ENCODE measurements at places on chromosomes 4 and X. TPM values are rescaled to one million over a fixed set of nuclear protein-coding genes. Genes with fewer than 3 reads are reported as not detected.
A peak's percentile ranks its signal among the peaks of the same experiment; 100 is the strongest.

The EXOC1L gene
- not detected for total RNA-seq

The ABLIM2 gene
- 0.19 TPM for total RNA-seq

The GYG2 gene
- total RNA-seq = not detected

The CXCL11 gene
- total RNA-seq = 0.40 TPM

The TMEM156 gene
- 18.8 TPM for total RNA-seq

The RPA4 gene
- 0.52 TPM for total RNA-seq

The RIPPLY1 gene
- not detected for total RNA-seq

The SLC10A7 gene
- 21.4 TPM for total RNA-seq

The GPR173 gene
- total RNA-seq = not detected

The RIBC1 gene
- total RNA-seq = 0.61 TPM

The PDGFRA gene
- total RNA-seq = not detected

The ADH6 gene
- total RNA-seq = not detected

The SUPT20HL1 gene
- not detected for total RNA-seq

DNA sequence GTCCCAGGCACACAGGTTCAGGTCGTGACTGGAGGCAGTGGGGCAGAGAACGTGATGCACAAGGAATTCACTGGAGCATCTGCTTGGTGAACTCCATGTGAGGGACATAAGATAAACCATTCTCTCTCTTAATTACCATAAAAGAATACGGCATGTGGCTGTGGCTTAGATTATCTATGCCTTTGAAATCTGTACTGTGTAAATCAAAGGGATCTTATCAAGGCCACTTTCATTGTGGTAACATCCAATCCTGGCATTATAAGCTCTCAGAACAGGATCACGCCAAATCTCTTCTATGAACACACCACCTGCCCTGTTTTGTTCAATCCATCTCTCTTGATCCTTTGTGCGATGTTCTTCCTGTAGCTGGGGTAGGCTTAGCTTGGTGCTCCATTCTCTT lies 192.3 kb downstream of the SPATA18 start:
- no peak for DNase-seq

DNA sequence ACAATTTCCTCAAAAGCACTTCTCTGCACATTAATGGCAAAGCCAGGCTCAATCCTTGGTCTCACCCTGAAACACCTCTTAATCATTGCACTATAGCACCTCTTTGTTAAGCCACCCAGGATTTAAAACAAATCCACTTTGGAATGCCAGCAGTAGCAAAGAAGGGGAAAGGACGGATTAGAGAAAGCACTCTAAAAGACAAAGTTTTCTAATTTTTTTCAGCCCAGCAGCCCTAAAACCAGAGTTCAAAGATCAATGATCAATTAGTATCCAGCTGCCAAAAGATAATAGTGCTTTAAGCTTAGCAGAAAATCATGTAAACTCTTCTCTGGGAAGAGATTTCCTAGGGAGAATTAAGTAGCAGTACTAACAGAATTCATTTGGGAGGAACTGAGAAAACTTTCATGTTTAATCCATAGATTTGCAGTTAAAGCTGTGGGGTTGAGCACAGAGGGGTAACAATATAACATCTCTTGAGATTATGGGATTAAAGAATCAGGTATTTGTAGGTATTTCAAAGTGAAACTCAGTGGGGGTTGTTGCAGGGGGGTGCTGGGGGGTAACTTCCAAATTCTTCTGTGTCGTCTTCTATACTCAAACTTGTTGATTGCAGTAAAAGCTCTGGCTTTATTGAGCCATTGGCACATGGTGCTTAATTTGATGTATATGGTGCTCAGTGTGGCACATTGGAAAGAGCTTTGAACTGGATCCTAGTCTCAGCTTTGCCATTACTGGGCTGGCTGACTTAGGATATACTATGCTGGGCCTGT lies 61.8 kb downstream of the LRRC66 start:
- no peak for DNase-seq

GRCh38 chrX:68462197-68462596 lies 28.9 kb upstream of the OPHN1 start:
- no peak for DNase-seq

- peak; percentile 67 for DNase-seq
Observed at GRCh38 chrX:41332408-41333002, 1.5 kb upstream of the DDX3X start.

- no peak for DNase-seq
Observed at GRCh38 chr4:115219315-115219860, 106.0 kb upstream of the NDST4 start.

DNA sequence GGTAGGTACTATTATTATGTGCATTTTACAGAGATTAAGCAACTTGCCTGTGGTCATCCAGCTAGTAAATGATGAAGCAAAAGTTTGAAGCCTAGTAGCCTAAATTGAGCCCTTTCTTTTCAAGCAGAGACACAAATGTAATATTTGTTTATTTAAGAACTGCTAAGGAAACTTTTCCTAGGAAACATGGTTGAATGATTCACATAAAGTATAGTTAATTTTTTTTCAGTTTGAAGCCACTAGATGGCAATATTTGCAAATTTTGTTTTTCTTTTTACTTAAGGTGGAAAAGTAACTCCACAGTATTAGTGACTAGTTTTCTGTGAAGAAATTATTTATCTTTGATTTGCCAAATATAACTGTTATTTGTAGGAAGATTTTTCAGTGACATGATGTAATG lies 52.8 kb upstream of the ANKRD17 start:
- no peak for DNase-seq

GRCh38 chr4:165828928-165829327 lies 44.1 kb upstream of the TLL1 start:
- no peak for DNase-seq

- no peak for DNase-seq
Observed at GRCh38 chrX:42519666-42520231, 258.2 kb downstream of the PPP1R2C start.

DNA sequence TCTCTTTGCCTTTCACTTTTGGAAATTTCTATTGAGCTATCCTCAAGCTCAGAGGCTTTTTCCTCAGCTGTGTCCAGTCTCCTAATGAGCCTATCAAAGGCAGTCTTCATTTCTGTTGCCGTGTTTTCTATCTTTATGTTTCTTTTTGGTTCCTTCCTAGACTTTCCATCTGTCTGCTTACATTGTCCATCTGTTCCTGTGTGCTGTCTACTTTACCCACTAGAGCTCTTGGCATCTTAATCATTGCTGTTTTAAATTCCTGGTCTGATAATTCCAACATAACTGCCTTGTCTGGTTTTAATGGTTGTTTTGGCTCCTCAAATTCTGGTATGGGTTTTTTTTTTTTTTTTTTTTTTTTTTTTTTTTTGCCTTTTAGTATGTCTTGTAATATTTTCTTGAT lies 9.3 kb upstream of the PDE6B start:
- no peak for DNase-seq

- no peak for DNase-seq
Observed at GRCh38 chrX:69148946-69149345, 16.3 kb downstream of the PJA1 start.

GRCh38 chr4:125280892-125281403 lies 33.8 kb upstream of the FAT4 start:
- DNase-seq = no peak

DNA sequence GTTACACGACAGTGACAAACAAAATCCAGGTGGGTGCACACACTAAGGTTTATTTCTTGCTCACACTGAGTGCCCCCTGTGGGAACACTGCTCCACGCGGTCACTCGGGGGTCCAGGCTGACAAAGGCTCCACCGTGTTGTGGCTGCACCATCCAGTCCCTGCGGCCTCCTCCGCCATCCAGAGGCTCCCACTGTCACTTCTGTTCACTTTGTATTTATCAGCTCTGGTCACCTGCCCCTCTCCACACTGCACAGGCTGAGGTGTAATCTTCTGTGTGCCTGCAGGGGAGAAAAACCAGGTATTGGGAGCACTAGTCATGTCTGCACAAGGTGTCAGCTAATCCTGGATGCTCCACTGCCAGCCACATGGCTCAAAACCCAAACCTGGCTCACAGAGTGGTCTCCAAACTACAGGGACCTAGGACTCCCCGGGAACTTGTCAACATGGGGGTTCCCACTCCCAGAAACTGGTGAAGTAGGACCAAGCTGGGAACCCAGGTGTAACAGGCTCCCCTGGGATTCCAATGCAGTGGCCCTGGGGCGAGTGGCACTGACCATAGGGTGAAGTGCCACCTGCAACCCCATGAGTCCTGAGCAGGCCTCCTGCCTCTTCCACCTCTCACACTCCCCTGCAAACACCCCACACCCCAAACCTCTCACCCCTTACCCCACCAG lies 25.5 kb downstream of the HMX1 start:
- no peak for DNase-seq

GRCh38 chrX:40156470-40157227 lies 58.9 kb upstream of the BCOR start:
- no peak for DNase-seq

- DNase-seq = no peak
Observed at GRCh38 chrX:109619771-109620170, 5.2 kb downstream of the KCNE5 start.

DNA sequence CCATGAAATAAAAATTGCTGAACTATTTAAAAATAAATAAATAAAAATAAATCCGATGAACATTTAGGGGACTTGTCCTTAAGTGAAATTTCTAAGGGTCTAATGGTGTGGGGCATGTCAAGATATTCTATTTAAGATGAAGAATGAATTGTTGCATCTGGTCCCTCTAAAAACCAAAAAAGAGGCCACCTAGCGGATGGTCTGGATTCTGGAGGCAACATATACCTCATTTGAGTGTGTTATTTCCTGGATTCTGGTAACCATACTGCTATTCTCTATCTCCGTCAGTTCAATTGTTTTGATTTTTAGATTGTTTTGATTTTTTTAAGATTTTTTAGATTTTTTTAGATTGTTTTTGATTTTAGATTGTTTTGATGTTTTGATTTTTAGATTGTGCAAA lies 28.3 kb downstream of the AGTR2 start:
- DNase-seq = no peak

- DNase-seq = no peak
Observed at GRCh38 chr4:37749398-37749988, 63.3 kb upstream of the RELL1 start.

DNA sequence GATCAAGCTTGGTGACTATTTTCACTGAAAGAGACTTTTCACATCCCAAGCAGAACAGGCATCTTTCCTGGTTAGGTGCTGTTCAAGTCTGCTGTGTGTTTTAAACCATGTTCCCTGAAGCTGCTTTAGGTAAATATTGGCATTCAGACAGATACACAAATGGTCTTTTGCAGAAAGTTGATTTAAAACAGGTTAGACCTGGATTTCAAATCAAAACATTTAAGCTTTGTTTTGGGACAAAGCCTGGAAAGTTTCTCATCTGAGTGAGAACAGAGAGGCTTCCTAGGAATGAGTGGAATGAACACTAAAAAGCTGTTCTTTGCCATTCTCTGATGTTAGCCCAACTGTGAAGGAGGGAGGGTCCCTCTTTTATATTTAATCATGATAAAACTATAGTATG lies 10.1 kb downstream of the ANXA3 start:
- DNase-seq = no peak

- no peak for DNase-seq
Observed at GRCh38 chrX:5870238-5870637, 358.4 kb downstream of the NLGN4X start.

DNA sequence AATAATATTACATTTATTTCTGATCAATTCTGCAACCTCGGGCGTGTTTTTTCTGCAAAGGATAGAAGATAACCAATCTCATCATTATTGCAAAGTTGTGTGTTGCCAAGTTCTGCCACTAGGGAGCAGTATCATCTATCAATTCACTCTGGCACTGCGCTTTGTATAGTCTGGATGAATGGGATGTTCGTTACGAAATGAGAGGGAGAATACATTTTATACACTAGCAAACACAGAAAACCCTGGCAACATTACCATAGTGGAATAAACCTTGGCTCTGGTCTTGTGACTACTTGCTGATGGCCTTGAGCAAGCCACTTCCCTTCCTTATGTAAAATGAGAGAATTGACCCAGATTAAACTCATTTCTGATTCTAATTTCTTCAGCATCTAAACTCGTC lies 97.5 kb upstream of the ZNF518B start:
- peak; percentile 47 for DNase-seq

GRCh38 chr4:32735856-32736590 lies 2015.9 kb downstream of the PCDH7 start:
- no peak for DNase-seq

DNA sequence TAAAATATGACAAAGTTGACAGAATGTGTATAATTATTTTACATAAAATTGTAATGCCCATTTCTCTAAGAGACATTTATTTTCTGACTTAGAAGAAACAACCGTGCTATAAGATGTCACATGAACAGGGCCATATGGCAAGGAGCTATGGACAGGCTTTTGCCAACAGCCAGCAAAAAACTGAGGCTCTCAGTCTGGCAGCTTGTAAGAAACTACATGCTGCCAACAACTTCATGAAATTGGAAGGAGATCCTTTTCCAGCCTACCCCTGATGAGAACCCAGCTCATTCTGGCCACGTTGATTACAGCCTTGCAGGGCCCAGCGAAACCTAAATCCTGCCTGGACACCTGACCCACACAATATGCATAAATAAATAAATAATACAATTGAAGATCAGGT lies 250.3 kb upstream of the ARSJ start:
- no peak for DNase-seq

DNA sequence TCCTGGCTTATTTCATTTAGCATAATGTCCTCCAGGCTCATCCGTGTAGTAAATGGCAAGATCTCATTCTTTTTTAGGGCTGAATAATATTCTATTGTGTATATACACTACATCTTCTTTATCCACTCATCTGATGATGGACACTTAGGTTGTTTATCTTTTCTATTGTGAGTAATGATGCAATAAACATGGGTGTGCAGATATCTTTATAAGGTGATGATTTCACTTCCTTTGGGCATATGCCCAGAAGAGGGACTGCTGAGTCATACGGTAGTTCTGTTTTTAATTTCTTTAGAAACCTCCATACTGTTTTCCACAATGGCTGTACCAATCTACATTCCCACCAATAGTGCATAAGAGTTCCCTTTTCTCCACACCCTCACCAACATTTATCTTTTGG lies 317.6 kb upstream of the CNKSR2 start:
- DNase-seq = no peak

- no peak for DNase-seq
Observed at GRCh38 chr4:140091305-140091704, 62.7 kb downstream of the MAML3 start.

DNA sequence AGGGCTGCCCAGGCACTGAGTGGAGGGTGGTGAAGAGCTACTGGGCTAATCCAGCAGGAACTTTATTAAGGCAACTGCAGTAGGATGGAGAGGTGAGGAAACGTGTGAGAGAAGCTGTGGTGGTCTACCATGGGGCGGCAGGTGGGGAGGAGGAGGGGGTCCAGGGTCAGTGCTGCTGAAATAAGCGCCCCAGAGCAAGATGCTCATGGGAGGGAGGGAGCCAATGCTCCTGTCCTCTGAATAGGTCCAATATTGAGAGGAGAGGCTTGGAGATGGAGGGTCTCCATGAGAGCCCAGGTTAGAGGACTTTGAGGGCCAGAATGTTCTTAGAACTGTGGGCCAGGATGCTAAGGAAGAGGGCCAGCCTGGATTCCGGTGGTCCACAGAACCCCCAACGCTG lies 35.2 kb downstream of the EVC start:
- no peak for DNase-seq

- no peak for DNase-seq
Observed at GRCh38 chr4:83686166-83686565, 150.3 kb downstream of the GPAT3 start.

- no peak for DNase-seq
Observed at GRCh38 chr4:153126137-153126536, 78.1 kb upstream of the TRIM2 start.

- DNase-seq = no peak
Observed at GRCh38 chrX:129658429-129658828, 3.7 kb upstream of the APLN start.

GRCh38 chrX:17414027-17414658 lies 39.1 kb downstream of the NHS start:
- DNase-seq = no peak

GRCh38 chr4:14961292-14961691 lies 41.0 kb upstream of the CPEB2 start:
- DNase-seq = no peak

All from activated CD8-positive, alpha-beta memory T cell treated with anti-CD3 and anti-CD28 coated beads, Interleukin-2, amount 10 ng/mL, durations not matched to agents 7 days and 5 days (primary cell).